Activated CD8-positive, alpha-beta T cell treated with anti-CD3 and anti-CD28 coated beads for 36 hours (primary cell): ENCODE measurements at places on chromosomes 4 and X. TPM values are rescaled to one million over a fixed set of nuclear protein-coding genes. Genes with fewer than 3 reads are reported as not detected.

Gene GYG2
- total RNA-seq: not detected

Gene P2RY4
- not detected for total RNA-seq

Gene CXorf58
- total RNA-seq: 0.14 TPM

Gene ATP2B3
- not detected for total RNA-seq

Gene PCDH10
- not detected for total RNA-seq

Gene TCEAL2
- total RNA-seq: 0.41 TPM

Gene GLOD5
- total RNA-seq: not detected

GRCh38 chrX:55028040-55028439 lies 2.7 kb downstream of the ALAS2 start:
- no peaks in the 10 kb centered on the region for H3K27me3 ChIP-seq
- H3K4me3 ChIP-seq: no peak overlapping the region
- no peak overlapping the region for H3K27ac ChIP-seq
- peaks cover 4% of the 10 kb centered on the region for H3K4me1 ChIP-seq
- no peak for DNase-seq

DNA sequence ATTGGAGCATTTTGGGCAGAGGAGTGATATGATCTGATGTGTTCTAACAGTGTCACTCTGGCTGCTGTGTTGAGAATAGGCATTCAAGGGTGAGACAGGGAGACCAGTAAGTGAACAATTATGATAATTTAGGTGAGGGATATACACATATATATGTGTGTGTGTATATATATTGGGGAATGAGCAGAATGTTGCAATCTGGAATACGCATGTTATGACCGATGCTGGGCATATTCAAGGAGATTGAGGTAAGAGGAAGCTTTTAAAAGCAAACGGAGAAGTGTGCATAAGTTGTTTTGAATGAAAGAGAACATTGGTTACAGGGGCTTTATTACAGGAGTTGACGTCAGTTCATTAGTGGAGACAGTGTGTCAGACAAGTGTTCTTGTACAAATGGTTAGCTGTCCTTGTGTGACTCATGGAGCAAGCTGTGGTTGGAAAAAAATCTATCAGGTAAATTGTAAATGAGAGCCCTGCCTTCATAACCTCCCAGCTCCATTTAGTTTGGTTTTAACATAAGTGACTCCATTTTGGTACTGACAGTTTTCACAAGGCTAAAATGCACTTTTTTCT lies 442.5 kb upstream of the LCORL start:
- no peaks in the 10 kb centered on the region for H3K27me3 ChIP-seq
- no peak overlapping the region for H3K4me3 ChIP-seq
- DNase-seq: no peak
- H3K4me1 ChIP-seq: no peaks in the 10 kb centered on the region
- no peaks in the 10 kb centered on the region for H3K36me3 ChIP-seq
- no peak overlapping the region for H3K27ac ChIP-seq

GRCh38 chr4:175905925-175906324 lies 93.9 kb upstream of the GPM6A start:
- no peak for DNase-seq
- H3K4me3 ChIP-seq: no peak overlapping the region
- no peak overlapping the region for H3K27ac ChIP-seq
- no peaks in the 10 kb centered on the region for H3K36me3 ChIP-seq

GRCh38 chrX:31832263-31832662 lies 760.4 kb upstream of the FTHL17 start:
- DNase-seq: no peak
- H3K36me3 ChIP-seq: no peaks in the 10 kb centered on the region
- no peak overlapping the region for H3K27ac ChIP-seq
- H3K27me3 ChIP-seq: no peaks in the 10 kb centered on the region
- no peak overlapping the region for H3K4me3 ChIP-seq

- H3K4me1 ChIP-seq: no peaks in the 10 kb centered on the region
- H3K36me3 ChIP-seq: no peaks in the 10 kb centered on the region
- no peak overlapping the region for H3K27ac ChIP-seq
- no peak for DNase-seq
- no peak overlapping the region for H3K4me3 ChIP-seq
These were observed 107.7 kb upstream of the ZFP42 start for GRCh38 chr4:187887906-187888305.

- H3K4me3 ChIP-seq: no peak overlapping the region
- H3K27ac ChIP-seq: no peak overlapping the region
These were observed 64.4 kb downstream of the DDX60L start for GRCh38 chr4:168415911-168416310.

DNA sequence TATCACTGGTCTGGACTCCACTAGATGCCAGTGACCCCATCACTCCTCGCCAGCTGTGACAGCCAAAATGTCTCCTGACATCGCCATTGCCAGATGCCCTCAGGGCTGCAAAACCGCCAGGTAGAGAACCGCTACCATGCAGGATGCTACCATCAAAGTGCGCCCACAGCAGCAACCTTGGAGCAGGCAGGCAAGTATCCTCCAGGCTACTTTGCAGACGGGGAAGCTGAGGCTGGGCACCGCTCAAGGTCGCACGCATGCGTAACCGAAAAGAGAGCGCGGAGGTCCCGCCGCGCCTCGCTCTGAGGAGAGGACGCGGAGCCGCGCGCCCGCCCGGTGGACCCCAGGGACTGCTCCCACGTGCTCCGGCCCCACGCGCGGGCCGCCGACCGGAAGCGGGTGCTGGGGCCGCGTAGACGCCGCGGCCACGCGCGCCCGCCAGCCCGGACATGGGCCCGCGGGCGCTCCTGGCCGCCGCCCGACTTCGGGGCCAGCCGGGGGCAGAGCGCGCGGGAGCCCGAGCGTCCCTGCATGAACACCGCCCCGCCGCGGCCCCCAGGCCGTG lies at the start of gene STS:
Gene STS, plus strand, starts transcription at position 300 of the 565 bp plus-strand sequence. CDS start 105,488 bp downstream, outside the sequence.
- peak within 1 kb of the TSS; percentile 80 for H3K4me3 ChIP-seq
- H3K4me1 ChIP-seq: peaks cover 20% of the 10 kb centered on the region
- no peaks in the 10 kb centered on the region for H3K27me3 ChIP-seq
- H3K27ac ChIP-seq: peak within 1 kb of the TSS; percentile 86

- H3K27ac ChIP-seq: no peak overlapping the region
- no peaks in the 10 kb centered on the region for H3K27me3 ChIP-seq
- no peak overlapping the region for H3K4me3 ChIP-seq
These were observed 98.7 kb upstream of the TLL1 start for GRCh38 chr4:165774326-165774725.

GRCh38 chrX:134929808-134930207 lies 61.0 kb upstream of the SMIM10 start:
- H3K36me3 ChIP-seq: no peaks in the 10 kb centered on the region
- no peak overlapping the region for H3K27ac ChIP-seq
- peak; percentile 57 for DNase-seq
- H3K27me3 ChIP-seq: no peaks in the 10 kb centered on the region

- peaks cover 2% of the 10 kb centered on the region for H3K4me1 ChIP-seq
- H3K4me3 ChIP-seq: no peak overlapping the region
- no peak for DNase-seq
- no peak overlapping the region for H3K27ac ChIP-seq
- no peaks in the 10 kb centered on the region for H3K36me3 ChIP-seq
- no peaks in the 10 kb centered on the region for H3K27me3 ChIP-seq
These were observed 87.4 kb upstream of the SLC7A11 start for GRCh38 chr4:138329506-138330070.

- H3K36me3 ChIP-seq: no peaks in the 10 kb centered on the region
- H3K4me1 ChIP-seq: peaks cover 16% of the 10 kb centered on the region
- H3K4me3 ChIP-seq: no peak overlapping the region
- DNase-seq: peak; percentile 69
- no peaks in the 10 kb centered on the region for H3K27me3 ChIP-seq
These were observed 29.6 kb downstream of the ADH7 start for GRCh38 chr4:99405433-99406115.

GRCh38 chr4:135411251-135411650 lies 1209.7 kb upstream of the PABPC4L start:
- DNase-seq: no peak
- H3K36me3 ChIP-seq: no peaks in the 10 kb centered on the region
- no peak overlapping the region for H3K4me3 ChIP-seq
- H3K27me3 ChIP-seq: no peaks in the 10 kb centered on the region

GRCh38 chrX:66676990-66677389 lies 38.1 kb upstream of the EDA2R start:
- no peak for DNase-seq
- H3K27me3 ChIP-seq: peaks cover 1% of the 10 kb centered on the region

GRCh38 chrX:64334467-64334866 lies 60.8 kb downstream of the MTMR8 start:
- DNase-seq: no peak
- H3K36me3 ChIP-seq: peaks cover 4% of the 10 kb centered on the region
- H3K4me1 ChIP-seq: no peaks in the 10 kb centered on the region
- H3K27ac ChIP-seq: no peak overlapping the region

DNA sequence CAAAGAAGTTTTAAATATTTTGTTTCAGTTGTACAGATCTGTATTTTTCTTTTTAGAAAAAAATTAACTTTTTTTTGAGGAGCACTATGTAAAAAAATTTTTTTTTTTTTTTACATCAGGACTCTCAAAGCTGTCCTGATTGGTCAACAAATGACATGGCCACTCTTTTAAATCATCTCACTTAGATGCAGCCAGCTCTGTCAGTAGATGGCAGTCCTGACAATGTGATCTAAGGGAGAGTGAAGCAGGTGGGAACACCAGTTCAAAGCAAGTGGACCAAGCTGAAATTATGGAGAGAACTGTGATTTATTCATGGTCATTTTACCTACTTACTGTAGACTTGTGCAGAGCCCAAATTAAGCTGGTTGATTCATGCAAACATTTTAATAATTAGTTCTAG lies 174.7 kb upstream of the GPRIN3 start:
- no peaks in the 10 kb centered on the region for H3K27me3 ChIP-seq
- no peaks in the 10 kb centered on the region for H3K36me3 ChIP-seq
- H3K4me3 ChIP-seq: no peak overlapping the region
- H3K4me1 ChIP-seq: no peaks in the 10 kb centered on the region
- no peak overlapping the region for H3K27ac ChIP-seq

DNA sequence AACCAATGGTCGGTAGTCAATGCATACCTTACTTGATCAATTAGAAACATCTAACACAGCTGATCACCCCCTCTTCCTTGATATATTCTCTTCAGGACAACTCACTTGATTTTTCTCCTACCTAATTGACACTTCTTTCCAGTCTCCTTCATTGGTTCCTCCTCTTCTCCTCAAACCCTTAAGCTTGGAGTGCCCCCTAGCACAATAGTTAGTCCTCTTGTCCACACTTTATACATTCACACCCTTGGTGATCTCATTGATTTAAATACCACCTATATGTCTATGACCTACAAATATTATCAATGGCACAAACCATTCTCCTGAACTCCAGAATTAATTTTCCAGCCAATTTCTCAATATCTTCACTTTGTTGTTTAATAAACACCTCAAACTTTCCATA lies 724.0 kb downstream of the ADGRL3 start:
- no peak overlapping the region for H3K4me3 ChIP-seq
- no peak for DNase-seq
- no peaks in the 10 kb centered on the region for H3K36me3 ChIP-seq
- H3K4me1 ChIP-seq: no peaks in the 10 kb centered on the region
- H3K27ac ChIP-seq: no peak overlapping the region

- H3K36me3 ChIP-seq: no peaks in the 10 kb centered on the region
- no peak overlapping the region for H3K4me3 ChIP-seq
- no peak for DNase-seq
- no peaks in the 10 kb centered on the region for H3K4me1 ChIP-seq
- no peak overlapping the region for H3K27ac ChIP-seq
- peaks cover 12% of the 10 kb centered on the region for H3K27me3 ChIP-seq
These were observed 24.2 kb downstream of the ARHGAP6 start for GRCh38 chrX:11641349-11642065.

GRCh38 chrX:85359051-85359450 lies 20.4 kb downstream of the POF1B start:
- no peaks in the 10 kb centered on the region for H3K36me3 ChIP-seq
- DNase-seq: no peak
- H3K4me3 ChIP-seq: no peak overlapping the region
- no peaks in the 10 kb centered on the region for H3K4me1 ChIP-seq

DNA sequence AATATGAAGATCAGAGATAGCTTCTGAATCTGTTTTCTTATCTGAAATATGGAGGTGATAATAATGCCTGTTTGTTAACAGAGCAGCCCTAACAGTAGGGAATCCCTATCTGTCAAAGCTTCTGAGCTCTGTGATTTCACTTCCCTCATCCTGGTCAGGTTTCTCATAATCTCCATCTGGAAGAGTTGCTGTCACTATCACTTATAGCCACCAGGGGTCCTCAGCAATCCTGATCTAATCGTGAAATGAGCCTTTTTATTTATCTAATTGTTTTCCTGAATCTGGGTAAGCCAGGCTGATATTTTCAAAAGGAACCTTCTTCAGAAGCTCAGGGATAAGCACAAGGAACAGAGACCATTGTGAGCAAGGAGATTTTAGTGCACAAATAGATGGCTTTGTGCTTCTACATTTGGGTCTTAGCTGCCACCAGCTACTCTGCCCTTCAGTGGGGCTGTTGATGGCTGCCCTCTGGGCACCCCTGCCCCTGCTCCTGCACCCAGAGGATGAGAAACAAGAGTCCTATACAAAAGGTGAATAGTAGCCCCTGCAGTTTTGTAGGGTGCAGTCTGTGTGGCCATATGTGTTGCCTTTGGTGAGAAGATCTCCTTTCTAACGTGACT lies 196.4 kb upstream of the RADX start:
- peak; percentile 4 for DNase-seq
- H3K4me1 ChIP-seq: no peaks in the 10 kb centered on the region
- H3K27me3 ChIP-seq: peaks cover 1% of the 10 kb centered on the region

- no peaks in the 10 kb centered on the region for H3K27me3 ChIP-seq
- no peak within 1 kb of the TSS for H3K27ac ChIP-seq
- H3K36me3 ChIP-seq: no peaks in the 10 kb centered on the region
These were observed at the start of gene HSD17B13 for GRCh38 chr4:87322754-87323153. Gene HSD17B13 (minus strand): TSS chr4:87322882. CDS start chr4:87322841, 41 bp downstream.

- H3K27ac ChIP-seq: no peak overlapping the region
- no peaks in the 10 kb centered on the region for H3K4me1 ChIP-seq
- H3K36me3 ChIP-seq: no peaks in the 10 kb centered on the region
- no peaks in the 10 kb centered on the region for H3K27me3 ChIP-seq
- no peak for DNase-seq
- no peak overlapping the region for H3K4me3 ChIP-seq
These were observed 628.3 kb downstream of the TRIML1 start for GRCh38 chr4:188767496-188767895.

GRCh38 chrX:12770440-12770839 lies 20.8 kb upstream of the PRPS2 start:
- no peaks in the 10 kb centered on the region for H3K36me3 ChIP-seq
- no peak overlapping the region for H3K27ac ChIP-seq
- no peak overlapping the region for H3K4me3 ChIP-seq

- no peak overlapping the region for H3K27ac ChIP-seq
- H3K27me3 ChIP-seq: no peaks in the 10 kb centered on the region
- H3K4me1 ChIP-seq: no peaks in the 10 kb centered on the region
- DNase-seq: no peak
- H3K4me3 ChIP-seq: no peak overlapping the region
These were observed 15.8 kb upstream of the ANAPC4 start for GRCh38 chr4:25361253-25361652.

- H3K4me1 ChIP-seq: peaks cover 68% of the 10 kb centered on the region
- H3K36me3 ChIP-seq: peaks cover 44% of the 10 kb centered on the region
- DNase-seq: no peak
- no peaks in the 10 kb centered on the region for H3K27me3 ChIP-seq
- H3K4me3 ChIP-seq: no peak overlapping the region
- peak overlapping the region; percentile 66 for H3K27ac ChIP-seq
These were observed 12.9 kb downstream of the TMEM131L start for GRCh38 chr4:153479101-153479500.

- H3K27me3 ChIP-seq: no peaks in the 10 kb centered on the region
- no peak overlapping the region for H3K4me3 ChIP-seq
These were observed 132.4 kb downstream of the MAGEC1 start for GRCh38 chrX:142036116-142036515.

- no peaks in the 10 kb centered on the region for H3K36me3 ChIP-seq
- H3K27ac ChIP-seq: no peak overlapping the region
- no peaks in the 10 kb centered on the region for H3K27me3 ChIP-seq
- no peak overlapping the region for H3K4me3 ChIP-seq
- H3K4me1 ChIP-seq: no peaks in the 10 kb centered on the region
These were observed 11.7 kb upstream of the STATH start for GRCh38 chr4:69984030-69984443.

- no peak for DNase-seq
- no peaks in the 10 kb centered on the region for H3K36me3 ChIP-seq
- H3K27me3 ChIP-seq: no peaks in the 10 kb centered on the region
- peaks cover 48% of the 10 kb centered on the region for H3K4me1 ChIP-seq
These were observed 8.1 kb downstream of the ACSL1 start for GRCh38 chr4:184817494-184818215.
